CD4-positive, CD25-positive, alpha-beta regulatory T cell (primary cell): ENCODE measurements at places on chromosomes 3 and 15.

DNA sequence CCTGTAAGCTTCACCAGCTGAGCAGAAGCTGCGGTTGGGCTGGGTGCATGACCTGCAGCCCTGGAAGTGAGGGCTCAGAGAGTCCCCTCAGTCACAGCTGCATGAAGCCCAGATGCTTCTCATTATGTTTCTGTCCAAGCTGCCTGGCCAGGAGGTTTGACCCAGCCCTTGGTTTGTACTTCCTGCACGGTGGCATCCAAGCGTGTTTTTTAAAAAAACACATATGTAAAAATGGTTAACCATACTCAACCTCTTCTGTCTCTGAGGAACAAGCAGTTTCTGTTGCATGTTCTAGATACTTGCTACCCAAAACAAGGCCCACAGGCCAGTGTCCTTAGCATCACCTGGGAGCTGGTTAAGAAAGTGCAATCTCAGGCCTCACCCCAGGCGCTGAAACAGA is 76.0 kb upstream of the ATP10A start:
- DNase-seq = no peak

DNA sequence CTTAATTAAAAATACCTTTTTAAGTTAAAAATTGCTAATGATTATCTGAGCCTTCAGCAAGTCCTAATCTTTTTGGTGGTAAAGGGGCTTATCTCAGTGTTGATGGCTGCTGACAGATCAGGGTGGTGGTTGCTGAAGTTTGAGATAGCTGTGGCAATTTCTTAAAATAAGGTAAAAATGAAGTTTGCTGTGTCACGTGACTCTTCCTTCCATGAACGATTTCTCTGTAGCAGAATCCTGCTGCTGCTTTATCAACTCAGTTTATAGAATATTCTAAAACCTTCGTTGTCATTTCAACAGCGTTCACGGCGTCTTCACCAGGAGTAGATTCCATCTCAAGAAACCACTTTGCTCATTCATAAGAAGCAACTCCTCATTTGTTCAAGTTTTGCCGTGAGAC is 110.1 kb downstream of the SUCNR1 start:
- no peak for DNase-seq

DNA sequence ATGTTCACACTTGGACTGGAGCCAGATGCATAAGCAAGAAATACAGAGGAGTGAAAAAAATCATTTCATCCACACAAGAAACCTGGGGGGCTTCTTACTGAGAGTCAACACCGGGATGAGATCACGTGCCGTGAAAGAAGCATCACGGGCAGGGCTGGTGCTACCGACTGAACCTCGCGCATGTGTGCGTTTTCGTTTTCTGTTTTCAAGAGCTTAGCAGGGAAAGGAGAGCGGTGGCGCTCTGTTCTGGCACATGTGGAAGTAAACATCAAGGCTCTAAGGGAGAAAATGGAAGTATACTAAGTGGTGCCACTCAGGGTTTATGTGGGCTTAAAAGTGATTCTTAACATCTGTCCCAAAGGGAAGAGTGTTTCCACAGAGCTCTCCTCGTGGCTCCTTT is 55.9 kb downstream of the VGLL4 start:
- no peak for DNase-seq

DNA sequence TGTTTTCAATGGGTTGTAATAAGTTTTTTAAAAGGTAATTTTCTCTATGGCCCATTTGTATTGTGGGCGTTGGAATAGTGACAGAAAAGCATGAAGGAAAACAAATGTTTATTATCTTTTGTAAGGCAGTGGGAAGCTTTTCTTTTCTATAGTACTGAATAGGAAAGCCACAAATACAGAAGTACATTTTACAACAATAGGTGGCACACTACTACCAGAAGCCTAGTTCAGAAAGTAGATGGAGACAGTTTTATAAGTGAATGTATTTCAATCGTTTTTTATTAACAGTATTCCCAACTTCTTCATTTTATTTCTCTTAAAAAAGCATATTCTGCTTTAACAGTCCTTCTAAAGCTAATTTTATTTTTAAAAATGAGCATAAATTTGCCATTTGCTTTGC is 296.7 kb downstream of the PTPRG start:
- DNase-seq = no peak

GRCh38 chr3:161859865-161860450 is 363.4 kb downstream of the OTOL1 start:
- DNase-seq = no peak

DNA sequence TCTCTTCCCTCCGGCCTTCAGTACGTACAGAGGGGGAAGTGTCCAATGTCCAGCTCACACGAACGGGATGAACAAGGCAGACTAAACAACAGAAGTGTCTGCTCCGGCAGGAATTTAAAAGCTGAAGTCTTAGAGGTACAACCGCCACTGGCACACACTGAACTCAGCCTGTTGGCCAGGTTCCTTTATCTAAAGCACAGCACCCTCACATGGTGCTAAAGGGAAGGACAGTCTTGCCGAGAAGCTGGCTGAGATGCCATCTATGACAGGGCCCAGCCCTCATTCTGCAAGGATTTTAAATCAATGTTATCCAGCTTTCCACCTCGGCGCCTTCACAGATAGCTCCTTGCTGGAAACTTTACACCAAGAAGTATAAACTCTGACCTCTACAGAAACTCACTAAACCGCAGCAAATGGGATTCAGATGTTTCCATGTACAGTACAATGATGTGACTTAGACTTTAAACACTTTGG is 2.8 kb downstream of the ADAMTS17 start:
- DNase-seq = peak; percentile 69

DNA sequence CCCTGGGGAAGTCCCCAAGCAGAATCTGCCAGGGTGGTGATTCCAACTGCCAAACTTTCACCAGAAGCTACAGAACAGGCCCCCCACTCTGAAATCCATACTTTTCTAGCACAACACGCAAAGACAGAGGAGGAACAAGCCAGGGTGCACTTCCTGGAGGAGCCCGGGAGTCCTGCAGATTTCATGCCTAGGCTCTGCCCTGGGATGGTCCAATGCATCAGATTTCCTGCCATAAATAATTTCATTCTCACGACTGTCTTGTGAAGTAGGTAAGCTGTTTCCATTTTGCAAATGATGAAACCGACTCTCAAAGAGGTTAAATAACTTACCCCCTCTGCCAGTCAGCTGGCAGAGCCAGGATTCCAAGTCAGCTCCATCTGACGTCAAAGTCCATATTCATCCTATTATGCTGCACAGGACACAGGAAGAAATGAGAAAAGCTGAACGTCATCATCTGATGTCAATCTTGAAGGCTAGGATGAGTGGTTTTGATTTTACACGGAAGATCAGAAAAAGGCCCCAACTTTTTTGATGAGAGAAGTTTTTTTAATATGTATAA is 134.8 kb upstream of the IGF1R start:
- no peak for DNase-seq

GRCh38 chr3:33115024-33115768 is 1.4 kb downstream of the CRTAP start:
- DNase-seq = no peak

- no peak for DNase-seq
Observed at GRCh38 chr3:85258326-85258725, 299.5 kb downstream of the CADM2 start.

GRCh38 chr3:53194210-53195065 is 33.4 kb downstream of the PRKCD start:
- no peak for DNase-seq

DNA sequence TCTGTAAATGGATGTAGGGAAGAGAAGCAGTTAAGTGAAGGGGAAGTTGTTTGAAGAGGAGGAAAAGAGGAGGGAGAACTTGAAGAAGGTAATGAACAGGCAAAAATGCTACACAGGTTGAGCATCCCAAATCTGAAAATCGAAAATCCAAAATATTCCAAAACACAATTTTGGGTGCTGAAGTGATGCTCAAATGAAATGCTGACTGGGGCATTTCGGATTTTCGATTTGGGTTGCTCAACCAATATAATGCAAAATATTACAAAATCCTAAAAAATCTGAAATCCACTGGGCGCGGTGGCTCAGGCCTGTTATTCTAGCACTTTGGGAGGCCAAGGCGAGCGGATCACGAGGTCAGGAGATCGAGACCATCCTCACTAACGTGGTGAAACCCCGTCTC is 61.9 kb upstream of the CDAN1 start:
- DNase-seq = no peak

- DNase-seq = no peak
Observed at GRCh38 chr3:123621186-123621849, 36.5 kb upstream of the HACD2 start.

- no peak for DNase-seq
Observed at GRCh38 chr3:54262541-54262940, 140.2 kb downstream of the CACNA2D3 start.
